Stimulated activated CD8-positive, alpha-beta memory T cell treated with anti-CD3 and anti-CD28 coated beads, Interleukin-4, amount 100 ng/mL, for 1 hour (primary cell): ENCODE measurements at places on chromosomes 16 and 17.
A peak's percentile ranks its signal among the peaks of the same experiment; 100 is the strongest.

DNA sequence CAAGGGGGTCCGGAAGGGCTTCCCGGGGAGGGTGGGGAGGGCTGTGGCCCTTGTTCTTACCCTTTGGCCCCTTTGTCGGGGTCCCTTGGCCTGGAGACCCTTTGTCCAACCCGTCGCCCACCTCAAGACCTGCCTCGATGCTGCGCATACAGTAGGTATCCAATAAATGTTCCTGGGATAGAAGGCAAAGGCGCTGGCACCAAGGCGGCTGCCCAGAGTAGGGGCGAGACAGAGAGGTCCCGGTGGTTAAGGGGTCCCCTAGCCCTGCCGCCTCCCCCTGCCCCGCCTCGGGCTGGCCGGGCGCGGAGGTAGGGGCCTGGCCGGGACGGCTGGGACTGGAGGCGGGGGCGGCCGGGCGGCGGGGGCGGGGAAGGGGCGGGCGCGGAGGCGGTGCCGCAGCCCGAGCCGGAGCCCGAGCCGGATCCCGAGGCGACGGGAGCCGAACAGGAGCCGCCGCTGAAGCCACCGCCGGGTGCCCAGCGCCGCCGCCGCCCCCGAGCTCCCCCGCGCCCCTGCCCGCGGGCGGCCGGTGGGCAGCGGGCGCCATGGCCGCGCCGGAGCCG, at the start of gene NHERF2:
Gene NHERF2, plus strand, starts transcription at position 442 of the 563 bp plus-strand sequence. Its CDS starts 104 bp downstream, at position 546.
- DNase-seq = no peak

DNA sequence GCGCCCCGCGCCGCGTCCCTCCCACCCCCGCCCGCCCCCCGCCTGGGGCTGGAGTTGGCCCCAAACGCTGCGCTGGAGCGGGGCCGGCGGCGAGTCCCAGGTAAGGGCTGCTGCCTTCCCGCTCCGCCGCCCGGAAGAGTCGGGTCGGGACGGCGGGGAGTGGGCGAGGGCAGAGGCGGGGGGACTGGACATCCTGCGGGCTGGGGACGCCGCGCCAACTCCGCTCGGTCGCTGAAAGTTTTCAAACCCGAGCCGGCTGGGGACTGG, 469 bp downstream of the GPRC5C start:
- DNase-seq = no peak

GRCh38 chr17:71262586-71262985, 858.2 kb upstream of the SOX9 start:
- no peak for DNase-seq

DNA sequence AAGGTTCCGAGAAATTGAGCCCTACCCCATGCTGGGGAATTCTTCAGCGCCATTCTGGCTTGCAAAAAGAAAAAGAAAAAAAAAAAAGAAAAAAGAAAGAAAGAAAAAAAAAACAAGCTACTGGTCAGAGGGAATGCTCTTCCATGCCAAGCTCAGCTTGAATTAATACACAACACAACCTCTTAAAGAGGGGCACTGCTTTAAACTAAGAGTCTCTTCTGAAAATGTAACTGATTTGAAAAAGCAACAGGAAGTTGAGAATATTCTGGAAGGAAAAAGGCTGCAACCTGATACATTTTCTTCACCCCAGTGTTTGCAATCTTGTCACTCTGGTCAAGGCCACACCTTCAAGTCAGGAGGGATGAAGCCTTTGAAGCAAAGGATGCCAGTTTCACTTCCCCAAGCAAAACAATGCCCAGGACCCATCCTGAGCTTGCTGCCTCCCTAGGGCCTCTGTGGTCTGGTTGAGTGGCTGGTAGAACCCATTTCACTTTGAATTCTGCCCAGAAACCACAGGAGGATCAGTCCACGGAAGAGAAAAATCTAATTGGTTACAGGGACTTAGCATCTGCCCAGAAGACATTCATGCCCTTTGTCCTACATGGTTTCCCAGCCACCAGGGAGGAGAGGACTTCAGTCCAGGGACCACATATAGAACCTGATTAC, 389.7 kb downstream of the SOX9 start:
- DNase-seq = no peak

GRCh38 chr16:66906916-66907836, 11.5 kb downstream of the CDH16 start:
- DNase-seq = no peak

DNA sequence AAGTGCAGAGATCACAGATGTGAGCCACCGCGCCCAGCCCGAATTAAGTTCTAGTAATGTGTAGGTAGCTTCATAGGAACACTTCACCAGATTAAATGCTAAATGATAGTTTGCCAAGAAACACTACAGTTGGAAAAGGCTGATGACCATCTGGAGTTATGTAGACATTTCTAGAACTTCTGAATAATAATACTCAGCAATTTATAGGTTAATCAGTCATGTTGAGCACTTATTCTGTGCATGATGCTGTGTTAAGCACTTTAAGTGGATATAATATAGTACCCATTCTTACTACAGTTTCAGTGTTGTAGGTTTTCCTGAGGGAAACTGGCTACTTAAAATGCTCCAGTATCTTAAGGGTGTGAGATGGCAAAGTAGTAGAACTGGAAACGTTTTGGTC, 45.2 kb downstream of the NUP93 start:
- DNase-seq = no peak

- no peak for DNase-seq
Observed at GRCh38 chr17:59257101-59257500, 36.8 kb downstream of the GDPD1 start.

- DNase-seq = no peak
Observed at GRCh38 chr17:16928406-16929034, 43.4 kb downstream of the TNFRSF13B start.

- no peak for DNase-seq
Observed at GRCh38 chr17:49288388-49288787, 57.8 kb upstream of the PHOSPHO1 start.

DNA sequence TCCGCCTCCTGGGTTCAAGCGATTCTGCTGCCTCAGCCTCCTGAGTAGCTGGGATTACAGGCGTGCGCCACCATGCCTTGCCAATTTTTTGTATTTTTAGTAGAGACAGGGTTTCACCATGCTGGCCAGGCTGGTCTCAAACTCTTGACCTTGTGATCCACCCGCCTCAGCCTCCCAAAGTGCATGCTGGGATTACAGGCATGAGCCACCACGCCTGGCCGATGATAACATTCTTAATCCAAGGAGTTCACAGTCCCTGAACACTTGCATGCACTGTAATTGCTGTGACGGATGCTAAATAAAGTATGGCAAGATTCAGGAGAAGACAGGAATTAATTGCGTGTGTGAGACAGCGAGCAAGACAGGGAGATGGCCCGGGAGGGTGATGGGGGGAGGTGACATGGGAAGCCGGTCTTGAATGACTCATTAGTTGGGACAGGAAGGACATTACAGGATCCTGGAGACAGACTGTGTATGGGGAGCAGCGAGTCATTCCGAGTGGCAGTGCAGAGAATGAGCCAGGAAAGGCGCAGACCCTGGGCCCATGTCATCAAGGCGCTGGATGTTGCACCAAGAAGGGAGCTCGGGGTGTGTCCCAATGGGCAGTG, 6.7 kb downstream of the ABCA3 start:
- DNase-seq = no peak

DNA sequence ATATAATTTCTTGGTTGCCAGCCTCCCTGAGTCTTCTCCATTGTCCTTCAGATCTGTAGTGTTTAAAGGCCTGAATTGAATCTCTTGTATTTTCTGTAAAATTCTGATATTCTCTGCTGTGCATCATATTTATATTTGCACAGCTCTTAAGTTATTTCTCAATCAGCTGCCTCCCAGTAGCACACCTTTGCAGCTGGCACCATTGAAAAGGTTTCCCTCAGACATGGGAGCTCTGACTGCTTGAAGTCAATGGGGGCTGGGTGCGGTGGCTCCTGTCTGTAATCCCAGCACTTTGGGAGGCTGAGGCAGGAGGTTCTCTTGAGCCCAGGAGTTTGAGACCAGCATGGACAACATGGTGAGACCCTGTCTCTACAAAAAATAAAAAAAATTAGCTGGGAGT, 40.4 kb downstream of the PITPNC1 start:
- no peak for DNase-seq

DNA sequence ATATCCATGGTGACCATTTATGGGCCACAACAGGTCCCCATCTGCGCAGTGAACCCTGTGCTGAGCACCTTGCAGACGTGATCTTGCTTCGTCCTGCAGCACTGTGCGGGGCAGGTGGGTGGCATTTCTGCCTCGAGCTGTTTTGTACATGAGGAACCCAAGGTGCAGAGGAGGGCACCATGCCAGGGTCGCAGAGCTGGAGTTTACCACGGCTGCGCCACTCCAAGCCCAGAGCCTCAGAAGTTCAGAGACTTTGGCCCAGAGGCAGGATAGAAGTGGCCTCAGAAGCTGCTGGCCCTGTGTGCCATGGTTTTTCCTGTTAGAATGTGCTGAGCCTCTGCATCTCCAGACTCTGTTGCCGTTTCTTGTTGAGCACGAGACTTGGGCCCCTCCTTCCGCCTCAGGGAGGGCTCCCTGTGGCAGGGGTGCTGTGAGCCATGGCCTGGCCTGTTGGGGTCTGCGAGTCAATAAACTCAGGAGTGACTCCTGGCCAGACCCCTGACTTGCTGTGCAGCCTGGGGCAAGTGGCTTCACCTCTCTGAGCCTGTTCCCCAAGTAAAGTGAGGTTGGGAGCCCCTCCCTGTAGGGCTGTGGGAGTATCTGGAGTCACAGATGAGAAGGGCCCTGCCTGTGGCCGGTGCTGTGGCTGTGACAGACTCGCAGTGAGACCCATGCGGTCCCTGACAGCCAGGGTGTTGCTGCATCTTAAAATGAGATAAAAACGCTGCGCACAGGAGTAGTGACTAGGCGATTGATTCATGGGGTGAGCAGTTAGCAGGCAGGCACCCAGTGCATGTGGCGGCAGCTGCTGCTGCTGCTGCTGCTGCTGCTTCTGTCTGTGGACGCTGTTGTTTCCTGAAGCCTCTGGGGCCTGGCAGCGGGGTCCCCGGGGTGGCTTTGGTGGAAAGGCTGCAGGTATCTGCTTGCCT, 11.8 kb downstream of the MAP2K3 start:
- no peak for DNase-seq

DNA sequence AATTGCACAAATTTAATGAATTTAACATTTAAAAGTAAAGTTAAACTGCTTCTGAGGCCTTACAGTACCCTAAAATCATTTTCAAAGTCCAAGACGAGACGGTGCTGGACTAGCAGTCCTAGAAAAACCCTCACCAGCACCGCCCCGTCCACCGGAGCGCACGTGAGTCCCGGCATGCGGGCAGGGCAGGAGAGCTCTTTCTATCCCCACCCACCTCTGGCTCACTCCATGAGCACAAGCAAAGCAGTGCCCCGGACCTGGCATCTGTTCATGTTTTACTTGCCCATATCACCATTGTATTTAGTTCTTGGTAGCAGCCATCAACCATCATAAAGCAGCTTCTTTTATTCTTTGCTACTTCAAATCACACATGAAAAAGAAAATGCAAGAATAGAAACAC, 41.7 kb downstream of the ANKRD11 start:
- no peak for DNase-seq

DNA sequence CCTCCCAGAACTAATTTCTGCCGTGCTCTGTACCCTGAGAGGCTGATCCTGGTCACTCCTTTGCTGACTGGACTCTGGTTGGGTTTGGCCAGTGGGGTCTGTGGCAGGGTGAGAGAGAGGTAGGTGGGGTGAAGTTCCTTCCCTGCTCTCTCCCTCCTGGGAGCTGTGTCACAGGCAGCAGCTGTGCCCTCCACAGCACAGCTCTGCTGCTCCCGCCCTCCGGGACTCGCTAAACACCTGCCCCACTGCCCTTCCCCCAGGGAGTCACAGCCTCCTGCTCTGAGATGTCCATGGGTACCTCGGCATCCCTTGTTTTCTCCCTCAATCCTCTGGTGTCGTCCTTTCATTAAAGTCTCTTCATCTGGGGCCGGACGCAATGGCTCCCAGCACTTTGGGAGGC, 66.4 kb downstream of the SRCIN1 start:
- DNase-seq = no peak

- DNase-seq = no peak
Observed at GRCh38 chr16:88721236-88721635, 14.9 kb downstream of the CTU2 start.

DNA sequence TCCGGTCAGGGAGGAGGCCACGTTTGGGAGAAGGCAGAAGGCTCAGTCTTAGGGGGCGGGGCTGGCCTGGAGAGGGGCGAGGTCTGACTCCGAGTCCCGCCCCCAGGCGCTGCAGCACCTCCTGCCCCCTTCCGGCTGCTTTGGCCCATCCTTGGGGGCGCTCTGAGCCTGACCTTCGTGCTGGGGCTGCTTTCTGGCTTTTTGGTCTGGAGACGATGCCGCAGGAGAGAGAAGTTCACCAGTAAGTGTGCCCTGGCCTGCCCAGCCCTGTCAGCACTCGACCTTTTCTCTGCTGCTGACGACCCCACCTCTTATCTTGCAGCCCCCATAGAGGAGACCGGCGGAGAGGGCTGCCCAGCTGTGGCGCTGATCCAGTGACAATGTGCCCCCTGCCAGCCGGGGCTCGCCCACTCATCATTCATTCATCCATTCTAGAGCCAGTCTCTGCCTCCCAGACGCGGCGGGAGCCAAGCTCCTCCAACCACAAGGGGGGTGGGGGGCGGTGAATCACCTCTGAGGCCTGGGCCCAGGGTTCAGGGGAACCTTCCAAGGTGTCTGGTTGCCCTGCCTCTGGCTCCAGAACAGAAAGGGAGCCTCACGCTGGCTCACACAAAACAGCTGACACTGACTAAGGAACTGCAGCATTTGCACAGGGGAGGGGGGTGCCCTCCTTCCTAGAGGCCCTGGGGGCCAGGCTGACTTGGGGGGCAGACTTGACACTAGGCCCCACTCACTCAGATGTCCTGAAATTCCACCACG, 1.5 kb downstream of the TNFRSF12A start:
- peak; percentile 61 for DNase-seq

DNA sequence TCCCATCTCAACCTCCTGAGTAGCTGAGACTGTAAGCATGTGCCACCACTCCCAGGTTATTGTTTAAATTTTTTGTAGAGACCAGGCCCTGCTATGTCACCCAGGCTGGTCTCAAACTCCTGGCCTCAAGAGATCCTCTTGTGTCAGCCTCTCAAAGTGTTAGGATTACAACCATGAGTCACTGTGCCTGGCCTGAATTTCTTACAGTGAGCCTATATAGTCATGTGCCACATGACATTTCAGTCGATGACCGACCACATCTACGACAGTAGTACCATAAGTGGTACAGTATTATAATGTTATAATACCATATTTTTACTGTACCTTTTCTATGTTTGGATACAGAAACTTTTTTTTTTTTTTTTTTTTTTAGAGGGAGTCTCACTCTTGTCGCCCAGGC, 195.3 kb downstream of the STX8 start:
- no peak for DNase-seq

- DNase-seq = peak; percentile 55
Observed at GRCh38 chr16:55465077-55465896, 13.7 kb upstream of the MMP2 start.

- DNase-seq = no peak
Observed at GRCh38 chr17:74249590-74250270, 24.3 kb upstream of the DNAI2 start.

- no peak for DNase-seq
Observed at GRCh38 chr16:69351309-69352027, at the start of gene TMED6. TMED6 (minus strand) TSS chr16:69351786; CDS start chr16:69351753, 33 bp downstream.
